Skin of body (tissue), 3 donors: ENCODE measurements at places on chromosomes 5 and 9. TPM values are rescaled to one million over a fixed set of nuclear protein-coding genes. Genes with fewer than 3 reads are reported as not detected.

DNA sequence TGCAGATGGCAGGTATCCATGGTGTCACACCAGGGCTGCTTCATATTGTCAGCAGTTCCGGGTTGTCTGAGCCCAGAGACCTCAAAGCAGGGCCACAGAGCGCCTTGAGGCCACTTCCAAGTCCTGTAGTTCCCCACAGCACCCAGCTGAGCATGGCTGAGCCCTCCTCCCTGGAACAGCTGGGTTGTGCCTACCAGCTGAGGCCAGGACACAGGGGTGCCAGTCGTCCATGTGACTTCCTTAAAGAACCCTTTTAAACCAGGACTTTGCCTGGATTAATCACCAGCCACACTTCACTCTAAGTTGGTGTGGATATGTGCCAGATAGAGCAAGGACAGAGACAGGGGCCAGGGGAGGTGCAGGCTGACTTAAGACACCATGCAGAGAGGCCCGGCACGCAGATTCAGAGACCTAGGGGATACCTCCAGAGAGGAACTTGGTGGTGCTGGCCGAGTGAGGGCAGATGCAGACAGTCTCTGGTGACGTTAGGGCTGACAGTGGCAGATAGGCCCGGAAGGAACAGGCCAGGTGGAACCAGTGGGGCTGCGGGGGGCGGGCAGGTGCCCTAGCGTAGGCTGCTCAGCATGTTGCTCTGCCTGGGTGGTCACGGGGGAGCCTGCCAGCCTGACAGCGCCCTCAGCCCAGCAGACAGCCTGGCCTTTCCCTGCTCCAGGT lies 142.7 kb downstream of the CACNA1B start:
- DNase-seq: no peak

- DNase-seq: no peak
These were observed 504.5 kb downstream of the NR2F1-AS1 start for GRCh38 chr5:93076566-93076965.

- no peak for DNase-seq
These were observed 68.9 kb downstream of the MACROH2A1 start for GRCh38 chr5:135329913-135330797.

Gene DBH
- total RNA-seq: under 0.01 TPM

GRCh38 chr5:82413302-82414040 lies 135.3 kb upstream of the RPS23 start:
- DNase-seq: peak; percentile 45

- DNase-seq: no peak
These were observed 383.3 kb upstream of the PRR16 start for GRCh38 chr5:120080781-120081180.

DNA sequence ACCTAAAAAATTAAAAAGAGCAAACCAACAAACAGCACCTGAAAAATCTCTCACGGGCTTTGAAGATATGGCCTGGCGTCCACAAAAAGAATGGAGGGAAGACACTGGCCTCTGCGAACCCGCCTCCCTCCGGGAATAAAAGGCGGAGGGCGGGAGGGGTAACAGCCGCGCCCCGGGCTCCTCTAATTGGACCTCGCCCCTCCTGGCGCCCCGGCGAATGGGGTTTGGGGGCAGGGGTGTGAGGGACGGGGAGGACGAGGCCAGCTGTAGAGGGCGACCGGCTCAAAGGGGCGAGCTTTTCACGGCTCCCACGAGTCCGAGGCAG lies 753 bp downstream of the FANCC start:
- no peak for DNase-seq
